Thoracic aorta endothelial cell (primary cell): ENCODE measurements at places on chromosomes 13 and 19. TPM values are rescaled to one million over a fixed set of nuclear protein-coding genes. Genes with fewer than 3 reads are reported as not detected.

Gene ADGRE2
- not detected in 2 replicates for total RNA-seq

Gene ZNF44
- total RNA-seq, result 6.4 and 6.5 TPM in 2 replicates

Gene DHRS12
- total RNA-seq, result 3.1 and 3.6 TPM in 2 replicates

Gene CEACAM20
- total RNA-seq, result not detected in 2 replicates

Gene ZNF132
- total RNA-seq, result 5.5 and 6.7 TPM in 2 replicates

Gene ZNF737
- total RNA-seq, result 9.6 and 12.6 TPM in 2 replicates

Gene CDC34
- total RNA-seq, result 68.5 and 69.9 TPM in 2 replicates
